NCI-H1694 (cell line): ENCODE measurements at places on chromosomes 5 and 9.

- no peak for DNase-seq
Observed at GRCh38 chr9:70398145-70398556, 16.3 kb downstream of the KLF9 start.

GRCh38 chr5:6377582-6377904 lies 804 bp downstream of the MED10 start:
- DNase-seq = no peak

DNA sequence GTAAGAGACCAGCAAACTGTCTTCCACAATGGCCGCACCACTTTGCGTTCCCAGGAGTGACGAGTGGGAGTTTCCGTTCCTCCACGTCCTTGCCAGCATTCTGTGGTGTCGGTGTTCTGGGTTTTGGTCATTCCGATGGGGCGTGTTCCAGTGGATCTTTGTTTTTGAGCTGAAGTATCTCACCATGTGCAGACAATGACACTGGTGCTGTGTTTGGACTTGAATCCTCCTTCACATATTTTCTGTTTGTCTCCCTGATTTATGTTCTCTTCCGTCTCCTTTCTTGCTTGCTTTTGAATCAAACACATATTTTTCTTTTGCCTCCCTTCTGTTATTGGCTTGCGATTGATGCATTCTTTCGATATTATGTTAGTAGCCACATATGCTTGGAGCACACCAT lies 60.8 kb upstream of the IRX4 start:
- no peak for DNase-seq

- DNase-seq = no peak
Observed at GRCh38 chr5:176619203-176619568, 9.2 kb upstream of the GPRIN1 start.

GRCh38 chr9:124239249-124240073 lies 18.3 kb upstream of the NEK6 start:
- DNase-seq = no peak

DNA sequence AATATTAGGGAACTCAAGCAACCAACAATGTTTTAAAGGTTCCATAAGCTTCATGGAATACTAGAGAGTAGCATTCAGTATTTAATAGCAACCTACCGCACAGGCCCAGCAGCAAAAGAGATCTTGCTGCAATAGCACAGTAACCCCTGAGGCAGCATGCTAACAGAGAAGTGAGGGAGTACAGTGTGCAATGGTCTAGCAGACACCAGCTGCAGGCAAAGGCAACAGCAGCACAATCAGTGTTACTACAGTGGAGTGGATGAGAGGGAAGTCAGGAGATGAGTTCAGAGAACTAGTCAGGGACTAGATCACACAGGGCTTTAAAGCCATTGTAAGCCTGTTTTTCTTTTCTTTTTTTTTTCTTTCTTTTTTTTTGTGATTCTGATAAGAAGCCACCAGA lies 2.8 kb downstream of the TICAM2 start:
- no peak for DNase-seq

DNA sequence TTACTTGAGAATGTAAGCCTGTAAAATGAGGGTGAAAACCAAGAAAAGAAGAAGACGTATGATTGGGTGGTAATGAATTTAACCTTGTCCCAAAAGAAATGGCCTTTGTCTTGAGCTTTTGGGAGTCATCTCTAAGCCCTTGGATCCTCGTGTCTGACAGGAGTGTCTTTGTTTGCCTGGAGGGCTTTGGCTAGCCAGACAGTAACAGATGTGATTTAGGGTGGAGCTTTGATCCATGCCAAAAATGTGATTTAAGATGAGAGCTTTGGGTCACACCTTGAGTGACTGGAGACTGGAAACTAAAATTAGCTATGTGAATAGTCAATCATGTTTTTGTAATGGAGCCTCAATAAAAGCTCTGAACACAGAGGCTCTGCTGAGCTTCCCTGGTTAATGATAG lies 25.9 kb upstream of the ZFAND5 start:
- DNase-seq = no peak

DNA sequence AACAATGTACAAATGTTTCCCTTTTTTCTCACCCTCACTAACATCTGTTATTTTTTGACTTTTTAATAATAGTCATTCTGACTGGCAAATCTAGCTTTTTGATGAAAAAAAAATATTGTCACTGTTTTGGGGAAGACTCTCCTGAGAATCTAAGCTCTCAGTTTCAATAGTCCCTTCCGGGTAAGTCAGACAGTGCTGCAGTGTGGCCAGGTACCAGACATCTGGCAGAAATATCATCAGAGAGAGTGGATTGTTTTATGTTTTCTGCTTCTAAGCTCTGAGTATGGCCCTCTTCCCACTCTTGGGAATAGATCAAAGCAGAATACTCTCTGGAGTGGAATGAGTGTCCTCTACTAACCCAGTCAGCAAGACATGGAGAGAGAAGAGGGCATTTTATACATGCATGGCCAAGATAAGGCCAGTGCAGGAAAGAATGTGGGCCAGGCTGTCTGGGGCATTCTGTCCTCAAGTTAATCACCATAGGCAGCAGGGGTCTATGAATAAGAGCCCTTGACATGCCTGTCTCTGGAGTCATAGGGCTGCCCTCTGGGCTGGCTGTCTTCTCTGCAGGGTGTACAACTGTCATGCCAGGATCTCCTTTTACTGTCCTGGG lies 38.5 kb upstream of the OR2S2 start:
- DNase-seq = no peak

GRCh38 chr5:168670881-168671575 lies 91.9 kb upstream of the PANK3 start:
- no peak for DNase-seq

DNA sequence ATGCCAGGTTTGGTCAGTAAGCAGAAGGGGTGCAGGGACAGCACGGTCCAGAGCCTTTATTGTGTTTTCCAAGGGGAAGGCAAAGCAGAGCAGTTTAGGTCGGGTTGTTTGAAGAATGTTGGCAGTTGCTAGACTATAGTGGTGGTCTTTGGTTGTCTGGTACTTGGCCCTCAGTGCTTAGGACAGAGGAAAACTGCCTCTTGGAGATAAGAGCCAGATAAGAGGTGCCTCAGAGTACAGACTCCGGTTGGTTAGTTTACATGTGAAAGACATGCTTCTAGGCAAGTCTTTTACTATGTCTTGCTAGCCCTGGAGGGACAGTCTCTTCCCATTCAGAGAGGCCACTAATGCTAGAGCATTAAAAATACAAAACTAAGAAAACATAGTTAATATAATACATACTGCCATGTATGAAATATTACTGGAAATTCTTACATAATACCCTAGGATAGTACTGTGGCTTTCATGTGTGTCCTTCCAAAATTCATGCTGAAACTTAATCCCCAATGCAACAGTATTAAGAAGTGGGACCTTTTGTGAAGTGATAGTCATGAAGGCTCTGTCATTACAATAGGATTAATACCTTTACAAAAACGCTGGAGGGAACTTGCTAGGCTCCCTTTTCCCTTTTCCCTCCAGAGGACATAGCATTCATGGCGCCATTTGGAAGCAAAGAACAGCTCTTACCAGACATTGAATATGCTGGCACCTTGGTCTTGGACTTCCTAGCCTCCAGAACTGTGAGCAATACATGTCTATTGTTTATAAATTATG lies 280.4 kb downstream of the TMEM167A start:
- no peak for DNase-seq

- no peak for DNase-seq
Observed at GRCh38 chr9:80218328-80218727, 646.6 kb downstream of the TLE4 start.

GRCh38 chr5:153534102-153534501 lies 43.6 kb downstream of the GRIA1 start:
- no peak for DNase-seq

GRCh38 chr5:175789670-175790069 lies 81.7 kb upstream of the CPLX2 start:
- no peak for DNase-seq
